ENCODE measurements at places on chromosomes 1 and 21. TPM values are rescaled to one million over a fixed set of nuclear protein-coding genes. Genes with fewer than 3 reads are reported as not detected.

ATAD3A gene
- total RNA-seq, result 15.8 TPM

KIRREL1 gene
- total RNA-seq, result 11.4 TPM

HP1BP3 gene
- total RNA-seq, result 201 TPM

MUTYH gene
- total RNA-seq, result 19.7 TPM

GSTM1 gene
- total RNA-seq, result not detected

C1orf210 gene
- 11.7 TPM for total RNA-seq

JUN gene
- 712 TPM for total RNA-seq

PROX1 gene
- 27.4 TPM for total RNA-seq

TRAPPC3 gene
- total RNA-seq, result 45.7 TPM

PRKAA2 gene
- 7.5 TPM for total RNA-seq

OR6K2 gene
- not detected for total RNA-seq

TESK2 gene
- total RNA-seq, result 0.33 TPM

TBX19 gene
- 2.0 TPM for total RNA-seq

IGSF3 gene
- 4.6 TPM for total RNA-seq

OR2AK2 gene
- not detected for total RNA-seq

SLAMF9 gene
- total RNA-seq, result not detected

OTUD7B gene
- total RNA-seq, result 8.6 TPM

GBP6 gene
- not detected for total RNA-seq

TRIM67 gene
- total RNA-seq, result under 0.01 TPM

TPTE gene
- not detected for total RNA-seq

CCDC181 gene
- 4.2 TPM for total RNA-seq

ZSWIM5 gene
- 3.6 TPM for total RNA-seq

GJA4 gene
- 20.8 TPM for total RNA-seq

GJC2 gene
- 1.6 TPM for total RNA-seq

DNAJC16 gene
- total RNA-seq, result 11.9 TPM

ATP1A4 gene
- total RNA-seq, result not detected

C1orf53 gene
- total RNA-seq, result 2.1 TPM

NUDT17 gene
- total RNA-seq, result not detected

S100A9 gene
- total RNA-seq, result 43.2 TPM

CD52 gene
- total RNA-seq, result not detected

KCNJ15 gene
- total RNA-seq, result 27.5 TPM

AMY1B gene
- total RNA-seq, result not detected

Data from body of pancreas (tissue), 4 donors.